Small intestine (tissue), 16 donors: ENCODE measurements at places on chromosomes 6 and 20. TPM values are rescaled to one million over a fixed set of nuclear protein-coding genes. Genes with fewer than 3 reads are reported as not detected.

Gene MAD2L1BP
- 29.1 TPM for polyA plus RNA-seq

Gene PTK7
- 1.4 TPM for polyA plus RNA-seq

Gene MICB
- polyA plus RNA-seq: 6.1 TPM

Gene CTCFL
- polyA plus RNA-seq: not detected

Gene SIRPD
- polyA plus RNA-seq: 1.2 TPM

Gene FAM135A
- polyA plus RNA-seq: 17.4 TPM

Gene TRIM31
- polyA plus RNA-seq: 37.8 TPM

Gene FAXC
- not detected for polyA plus RNA-seq

Gene NRM
- 13.3 TPM for polyA plus RNA-seq

Gene ELOVL2
- not detected for polyA plus RNA-seq

Gene PNPLA1
- 2.4 TPM for polyA plus RNA-seq

Gene GPANK1
- 14.8 TPM for polyA plus RNA-seq

Gene TMEM244
- not detected for polyA plus RNA-seq

Gene SEMG2
- polyA plus RNA-seq: not detected

Gene CCN5
- 2.2 TPM for polyA plus RNA-seq

Gene DYNLT2
- polyA plus RNA-seq: 6.2 TPM

Gene ADTRP
- polyA plus RNA-seq: 53.5 TPM

Gene MOXD1
- polyA plus RNA-seq: 1.9 TPM

Gene GSTA2
- 24.3 TPM for polyA plus RNA-seq

Gene APOM
- 7.2 TPM for polyA plus RNA-seq

Gene EGFL8
- 21.9 TPM for polyA plus RNA-seq

Gene RAB44
- polyA plus RNA-seq: not detected

Gene PEX7
- polyA plus RNA-seq: 6.5 TPM

Gene C20orf202
- polyA plus RNA-seq: 0.81 TPM

Gene SMLR1
- 18.1 TPM for polyA plus RNA-seq

Gene METTL24
- polyA plus RNA-seq: not detected

Gene SNAP91
- polyA plus RNA-seq: 1.9 TPM

Gene MATN4
- polyA plus RNA-seq: not detected

Gene SYCP2
- 2.6 TPM for polyA plus RNA-seq

Gene NNAT
- polyA plus RNA-seq: 18.6 TPM

Gene C4B
- 9.6 TPM for polyA plus RNA-seq

Gene HUS1B
- not detected for polyA plus RNA-seq

Gene RNF39
- 0.18 TPM for polyA plus RNA-seq

Gene TMC2
- polyA plus RNA-seq: 0.10 TPM

Gene SALL4
- not detected for polyA plus RNA-seq

Gene THBD
- polyA plus RNA-seq: 2.6 TPM

Gene MYBL2
- 2.5 TPM for polyA plus RNA-seq

Gene NOP56
- polyA plus RNA-seq: 47.2 TPM

Gene CST2
- polyA plus RNA-seq: 0.31 TPM

Gene ZC3H12D
- polyA plus RNA-seq: 3.2 TPM

Gene SLC16A10
- polyA plus RNA-seq: 24.1 TPM

Gene RFX6
- polyA plus RNA-seq: 0.67 TPM

Gene COL9A3
- 6.7 TPM for polyA plus RNA-seq

Gene VSTM2L
- polyA plus RNA-seq: 15.6 TPM

Gene C6orf52
- polyA plus RNA-seq: 7.8 TPM

Gene GPR6
- polyA plus RNA-seq: not detected

Gene FAM229B
- polyA plus RNA-seq: 7.6 TPM

Gene DIDO1
- 11.6 TPM for polyA plus RNA-seq
